ENCODE measurements at places on chromosomes 1 and 21.

GRCh38 chr1:7380712-7381111, 390.4 kb upstream of the VAMP3 start:
- DNase-seq = no peak

- peak; percentile 50 for DNase-seq
Measured at GRCh38 chr1:36625935-36626310, 143.2 kb upstream of the CSF3R start.

DNA sequence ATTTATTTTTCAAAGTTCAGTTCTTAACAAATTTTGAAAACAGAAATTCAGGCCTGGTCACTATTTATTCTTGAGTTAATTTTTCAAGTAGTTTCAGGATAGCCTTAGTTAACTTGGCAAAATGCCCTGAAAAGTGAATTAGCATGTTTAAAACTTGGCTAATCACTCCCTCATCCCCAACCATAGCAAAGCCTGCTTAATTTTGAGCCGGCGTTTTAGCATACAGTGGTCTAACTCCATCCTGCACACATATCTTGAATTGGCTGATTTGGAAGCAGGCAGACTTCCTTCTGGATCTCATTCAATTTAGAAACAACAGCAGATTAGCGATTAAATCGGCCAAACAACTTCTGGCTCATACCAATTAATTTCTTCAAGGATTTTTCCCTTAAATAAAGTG, 439.2 kb downstream of the PTBP2 start:
- peak; percentile 68 for DNase-seq

DNA sequence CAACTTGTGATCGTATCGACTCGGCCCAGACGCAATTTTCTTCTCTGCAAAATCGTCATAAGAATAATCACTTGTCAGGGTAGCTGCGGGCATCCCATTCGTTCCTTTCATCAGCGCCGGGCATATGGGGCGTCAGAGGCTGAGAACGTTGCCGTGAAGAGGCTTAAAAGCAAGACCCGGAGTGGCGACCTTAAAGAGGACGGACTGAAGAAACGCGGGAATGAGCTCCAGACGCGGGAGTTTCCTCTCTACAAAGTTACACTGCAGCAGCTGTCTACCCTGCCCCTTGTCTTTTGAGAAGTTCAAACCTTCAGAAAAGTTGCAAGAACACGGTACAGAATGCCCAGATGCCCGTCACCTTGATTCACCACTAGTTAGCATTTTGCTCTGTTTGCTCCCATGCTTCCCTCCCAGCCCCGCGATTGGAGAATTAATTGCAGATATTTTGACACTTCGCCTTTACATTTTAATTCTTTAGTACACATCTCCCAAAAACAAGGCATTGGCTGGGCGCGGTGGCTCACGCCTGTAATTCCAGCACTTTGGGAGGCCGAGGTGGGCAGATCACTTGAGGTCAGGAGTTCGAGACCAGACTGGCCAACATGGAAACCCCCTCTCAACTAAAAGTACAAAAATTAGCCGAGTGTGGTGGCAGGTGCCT, 967 bp downstream of the CENPS start:
- DNase-seq = no peak

DNA sequence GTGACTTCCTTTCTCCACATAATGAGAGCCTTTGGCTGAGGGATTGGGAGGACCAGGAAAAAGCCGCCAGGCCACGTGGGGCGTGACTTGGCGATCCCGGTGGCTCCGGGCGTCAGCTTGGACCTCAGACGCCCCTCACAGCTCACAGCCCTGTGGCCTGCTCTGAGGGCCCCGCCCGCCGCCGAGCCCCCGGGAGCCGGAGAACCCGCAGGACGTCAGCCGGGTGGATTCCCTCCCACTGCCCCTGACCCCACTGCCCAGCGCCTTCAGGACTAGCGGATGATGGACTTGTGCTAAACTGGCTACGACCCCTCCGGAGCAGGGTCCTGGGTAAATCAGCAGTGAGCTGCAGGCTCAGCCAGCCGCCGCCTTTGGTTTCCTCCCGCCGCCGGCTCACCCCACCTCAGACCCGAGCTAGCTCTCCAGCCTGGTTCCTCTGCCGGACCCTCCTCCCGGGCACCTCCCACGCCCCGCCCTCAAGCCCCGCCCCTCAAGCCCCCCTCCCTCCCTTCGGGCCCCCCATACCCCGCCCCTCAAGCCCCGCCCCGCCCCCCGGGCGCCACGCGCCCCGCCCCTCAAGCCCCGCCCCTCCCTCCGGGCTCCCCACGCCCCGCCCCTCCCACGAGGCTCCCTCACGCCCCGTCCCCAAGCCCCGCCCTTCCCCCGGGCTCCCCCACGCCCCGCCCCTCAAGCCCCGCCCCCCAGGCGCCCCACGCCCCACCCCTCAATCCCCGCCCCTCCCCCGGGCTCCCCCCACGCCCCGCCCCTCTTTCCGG, 10.0 kb upstream of the FAAP20 start:
- peak; percentile 91 for DNase-seq

DNA sequence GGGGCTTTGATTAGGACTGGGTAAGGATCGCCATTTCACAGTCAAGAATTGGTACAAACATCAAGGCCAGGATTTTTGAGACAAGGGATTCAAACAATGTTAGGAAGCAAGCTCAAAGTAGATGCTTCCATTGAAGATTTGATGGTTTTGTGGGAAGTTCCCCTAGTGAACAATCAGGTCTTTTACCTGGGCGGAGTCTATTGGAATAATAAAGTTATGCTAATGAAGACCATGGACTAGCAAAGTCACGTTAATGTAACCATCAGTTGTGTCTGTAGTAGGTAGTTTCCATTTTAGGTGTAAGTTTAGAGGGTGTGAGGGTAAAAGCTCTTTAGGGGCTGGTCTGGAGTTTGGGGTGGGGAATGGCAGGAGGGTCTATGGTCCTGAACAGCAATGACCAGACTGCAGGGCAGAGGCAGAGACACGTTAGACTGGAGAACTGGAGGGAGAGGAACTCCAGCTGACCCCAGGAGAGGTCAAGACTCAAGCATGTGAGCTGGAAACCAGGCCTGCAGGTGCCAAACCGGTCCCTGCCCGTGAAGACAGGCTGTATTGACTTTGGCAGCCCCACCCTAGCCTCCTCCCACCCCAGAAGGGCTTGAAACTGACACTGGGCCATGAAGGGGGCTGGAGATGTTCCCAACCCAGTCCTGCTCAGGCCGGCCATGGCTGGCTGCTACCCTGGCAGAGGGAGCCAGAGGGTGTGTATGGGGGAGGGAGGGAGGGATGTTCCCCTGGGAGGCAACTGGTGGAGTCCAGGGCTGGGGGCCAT, 36.0 kb upstream of the GPR37L1 start:
- no peak for DNase-seq

- DNase-seq = no peak
Measured at GRCh38 chr21:18409579-18409978, 6.0 kb upstream of the TMPRSS15 start.

- DNase-seq = no peak
Measured at GRCh38 chr1:11531943-11532342, 53.0 kb downstream of the DISP3 start.

DNA sequence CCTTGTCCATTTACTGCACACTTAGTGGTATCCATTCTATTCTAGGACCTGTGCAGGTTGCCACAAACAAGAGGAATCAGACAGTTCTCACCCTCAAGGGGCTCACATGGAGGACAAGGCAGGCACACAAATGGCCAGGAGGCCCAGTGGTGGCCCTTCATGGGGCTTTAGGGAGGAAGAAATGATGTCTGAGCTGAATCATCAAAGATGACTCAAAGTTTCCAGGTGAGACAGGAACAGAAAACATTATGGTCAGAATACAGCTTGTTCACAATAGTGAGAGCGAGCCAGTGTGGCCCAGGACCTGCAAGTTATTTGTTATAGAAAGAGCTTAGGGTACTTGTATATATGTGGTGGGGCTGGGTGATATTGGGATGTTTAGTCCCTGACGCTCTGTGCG, 26.4 kb downstream of the SHISAL2A start:
- DNase-seq = no peak

GRCh38 chr1:181107711-181108110, 19.2 kb downstream of the IER5 start:
- DNase-seq = no peak

- no peak for DNase-seq
Measured at GRCh38 chr1:64114012-64114525, 89.4 kb upstream of the UBE2U start.

GRCh38 chr1:38693031-38693430, 166.5 kb downstream of the RRAGC start:
- no peak for DNase-seq

DNA sequence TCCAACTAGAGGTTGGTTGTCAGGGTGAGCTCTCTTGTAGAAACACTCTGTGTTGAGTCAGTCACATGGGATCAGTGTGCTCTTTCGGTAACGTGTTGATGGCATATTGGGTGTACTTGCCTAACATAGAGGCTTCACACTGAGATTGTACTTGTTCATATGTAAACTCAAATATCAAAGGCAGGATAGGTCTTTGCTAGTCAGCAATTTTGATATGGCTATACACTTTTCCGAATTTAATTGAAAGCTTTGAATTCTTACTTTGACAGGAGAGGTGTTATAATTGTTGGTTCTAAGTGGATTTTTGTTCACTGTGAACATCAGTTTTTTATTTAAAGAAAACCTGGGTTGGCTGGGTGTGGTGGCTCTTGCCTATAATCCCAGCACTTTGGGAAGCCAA, 16.4 kb upstream of the TGFB2 start:
- no peak for DNase-seq

- no peak for DNase-seq
Measured at GRCh38 chr21:36762642-36763041, 63.7 kb downstream of the SIM2 start.

DNA sequence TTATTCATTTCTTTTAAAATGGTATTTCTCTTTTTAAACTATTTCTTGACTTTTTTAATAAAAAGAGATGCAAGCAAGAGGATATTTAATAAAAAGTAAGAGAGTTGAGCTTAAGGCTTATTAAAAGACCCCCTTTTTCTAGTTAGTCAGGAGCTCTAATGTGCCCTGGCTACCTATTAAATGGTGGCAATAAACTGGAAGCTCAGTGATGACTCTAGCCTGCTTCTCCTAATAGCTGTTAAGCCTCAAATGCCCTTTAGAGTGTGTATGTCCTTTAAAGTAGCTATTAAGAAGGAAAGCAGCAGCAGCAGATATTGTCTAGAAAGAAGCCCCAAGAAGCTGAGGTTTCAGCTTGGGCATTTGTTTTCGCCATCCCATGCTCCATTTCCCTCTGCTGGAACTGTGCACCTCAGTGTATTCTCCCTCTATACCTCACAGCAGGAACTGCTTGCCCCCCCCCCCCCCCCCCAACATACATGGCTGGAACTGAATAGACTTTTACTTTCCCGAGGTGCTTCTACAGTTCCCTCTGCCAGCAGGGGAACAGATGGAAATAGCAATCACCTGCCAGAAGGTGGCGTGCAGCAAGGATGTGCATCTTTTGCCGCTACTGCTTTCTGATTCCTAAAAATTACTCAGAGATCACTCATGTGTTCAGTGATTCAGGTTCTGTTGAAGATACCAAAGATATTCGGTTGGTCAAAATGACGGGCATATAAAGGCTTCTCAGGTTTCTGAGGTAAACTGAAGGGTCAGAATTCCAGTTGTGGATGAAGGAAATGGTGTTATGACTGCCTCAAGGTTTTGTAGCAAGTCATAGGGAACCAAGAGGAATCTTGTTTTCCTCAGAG, 2.5 kb downstream of the RGS4 start:
- peak; percentile 56 for DNase-seq

DNA sequence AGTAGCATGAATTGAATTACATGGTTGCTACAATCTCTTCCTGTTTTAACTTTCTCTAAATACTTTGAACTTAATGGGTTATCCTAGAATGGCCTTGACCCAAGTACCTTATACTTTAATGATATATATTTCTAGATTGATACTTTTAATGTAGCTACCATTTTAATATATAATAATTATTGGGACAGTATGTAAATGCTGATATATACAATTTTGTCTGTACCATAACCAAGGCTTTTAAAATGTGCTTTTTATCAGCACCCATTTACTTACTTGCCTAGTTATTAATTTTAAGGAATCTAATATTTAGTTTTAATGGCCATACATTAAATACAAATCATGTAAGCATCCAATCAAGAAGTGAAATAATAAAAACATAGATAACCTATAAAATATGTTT, 13.4 kb downstream of the HIPK1 start:
- no peak for DNase-seq

- DNase-seq = no peak
Measured at GRCh38 chr1:181737056-181737455, 253.7 kb downstream of the CACNA1E start.

GRCh38 chr21:14712121-14712715, 166.1 kb upstream of the SAMSN1 start:
- DNase-seq = peak; percentile 17

DNA sequence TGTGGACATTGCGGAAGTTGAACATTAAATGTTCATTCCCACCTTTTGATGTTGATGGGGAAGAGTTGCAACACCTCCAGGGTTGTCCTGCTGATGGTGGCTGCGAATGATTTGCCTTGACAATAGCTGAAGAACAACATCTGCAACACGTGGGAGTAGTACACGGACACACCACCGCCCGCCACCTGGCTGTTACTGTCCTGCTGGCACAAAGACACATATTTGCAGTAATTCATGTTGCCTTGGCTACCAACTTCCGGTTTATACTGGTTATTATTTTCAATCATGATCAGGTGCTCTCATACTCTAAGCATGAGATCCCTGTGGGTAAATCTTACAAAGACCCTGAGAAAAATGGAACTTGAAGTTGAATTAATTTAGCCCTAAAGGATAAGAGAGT, 55.2 kb downstream of the UBR4 start:
- no peak for DNase-seq

- DNase-seq = no peak
Measured at GRCh38 chr1:231322880-231323530, 14.6 kb downstream of the EXOC8 start.

DNA sequence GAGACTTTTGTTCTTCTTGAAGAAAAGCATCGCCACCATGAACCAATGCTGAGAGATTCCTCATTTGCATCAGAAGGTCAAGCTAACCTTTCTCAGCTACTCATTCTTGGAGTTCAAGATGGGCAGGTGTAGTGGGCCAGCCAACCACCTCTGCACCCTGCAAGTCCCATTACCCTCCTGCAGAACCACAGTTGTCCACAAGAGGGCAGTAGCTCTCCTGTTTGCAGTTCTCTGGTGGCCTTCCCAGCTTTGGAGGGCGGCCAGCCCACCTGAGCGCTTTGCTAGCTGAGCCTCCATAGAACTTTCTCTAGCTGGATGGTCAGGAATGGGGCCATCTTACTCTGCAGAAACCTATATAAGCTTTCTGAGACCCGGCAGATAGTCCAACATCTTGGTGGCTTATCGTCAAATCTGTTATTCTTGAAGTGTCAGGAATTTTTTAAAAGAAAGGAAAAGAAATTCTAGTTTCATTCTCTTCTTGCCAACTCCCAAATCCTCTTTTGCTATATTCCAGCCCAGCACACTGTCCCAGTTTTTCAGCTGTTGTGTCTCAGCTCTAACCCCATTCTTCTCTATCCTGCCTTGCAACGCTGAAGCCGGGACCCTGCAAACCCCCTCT, 11.0 kb upstream of the LMX1A start:
- DNase-seq = peak; percentile 86

- no peak for DNase-seq
Measured at GRCh38 chr1:245656189-245656717, 501.5 kb downstream of the KIF26B start.

DNA sequence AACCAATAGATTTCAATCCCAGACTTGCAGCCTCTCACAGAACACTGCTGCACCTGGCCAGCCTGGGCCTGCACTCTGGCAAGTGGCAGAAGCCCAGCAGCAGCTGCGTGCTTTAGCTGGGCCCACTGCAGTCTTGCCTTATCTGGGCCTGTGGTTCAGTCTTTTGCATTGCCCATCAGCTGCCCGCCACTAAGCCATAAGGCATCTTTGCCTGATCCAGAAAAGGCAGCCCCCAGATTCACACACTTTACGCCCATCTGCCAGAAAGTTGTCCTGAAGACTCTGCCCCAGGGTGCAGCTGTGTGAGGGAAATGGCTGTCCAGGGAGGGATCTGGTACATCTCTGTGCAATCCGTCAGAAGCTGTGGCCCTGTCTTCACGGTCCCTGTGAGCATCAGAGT, 217.0 kb downstream of the DNAH14 start:
- peak; percentile 76 for DNase-seq
